ENCODE measurements at places on chromosomes 5 and 9. TPM values are rescaled to one million over a fixed set of nuclear protein-coding genes. Genes with fewer than 3 reads are reported as not detected.

SWI5 gene
- 25.0 TPM for total RNA-seq

FGF10 gene
- total RNA-seq = not detected

PRUNE2 gene
- total RNA-seq = under 0.01 TPM

NIM1K gene
- total RNA-seq = 0.07 TPM

MIER3 gene
- 21.6 TPM for total RNA-seq

BTNL3 gene
- not detected for total RNA-seq

KCNIP1 gene
- total RNA-seq = not detected

ADGRD2 gene
- 0.34 TPM for total RNA-seq

PCDHGA2 gene
- 1.00 TPM for total RNA-seq

FST gene
- 215 TPM for total RNA-seq

FBP1 gene
- total RNA-seq = under 0.01 TPM

TOR2A gene
- 7.3 TPM for total RNA-seq

SCGB3A2 gene
- total RNA-seq = not detected

SURF6 gene
- total RNA-seq = 9.2 TPM

NPR2 gene
- 15.9 TPM for total RNA-seq

SMIM27 gene
- 1.6 TPM for total RNA-seq

CAPSL gene
- not detected for total RNA-seq

LHFPL2 gene
- 59.8 TPM for total RNA-seq

CTNND2 gene
- total RNA-seq = not detected

GFPT2 gene
- under 0.01 TPM for total RNA-seq

BOD1 gene
- total RNA-seq = 121 TPM

GABRB2 gene
- total RNA-seq = not detected

FIBCD1 gene
- 0.14 TPM for total RNA-seq

PCDHB12 gene
- total RNA-seq = 0.28 TPM

SLC46A2 gene
- not detected for total RNA-seq

CSF2 gene
- total RNA-seq = 0.50 TPM

UBTD2 gene
- total RNA-seq = 30.2 TPM

TMEM141 gene
- total RNA-seq = 150 TPM

MPDZ gene
- 30.1 TPM for total RNA-seq

FAM200C gene
- total RNA-seq = 3.8 TPM

PCDHA10 gene
- 1.6 TPM for total RNA-seq

GABRA1 gene
- total RNA-seq = not detected

SPATA31C1 gene
- not detected for total RNA-seq

TNC gene
- total RNA-seq = 483 TPM

RLN1 gene
- total RNA-seq = 0.21 TPM

PROB1 gene
- total RNA-seq = 1.4 TPM

PAEP gene
- total RNA-seq = not detected

SYK gene
- total RNA-seq = 28.4 TPM

SLC27A6 gene
- 0.34 TPM for total RNA-seq

FOXD4L4 gene
- 0.34 TPM for total RNA-seq

KCNT1 gene
- not detected for total RNA-seq

SLC45A2 gene
- 0.14 TPM for total RNA-seq

PTPRD gene
- total RNA-seq = 3.2 TPM

GABBR2 gene
- under 0.01 TPM for total RNA-seq

FOXD4L6 gene
- total RNA-seq = under 0.01 TPM

PCDHGA11 gene
- 2.1 TPM for total RNA-seq

NADK2 gene
- 35.0 TPM for total RNA-seq

PRELID2 gene
- total RNA-seq = 8.9 TPM

ADAMTS6 gene
- total RNA-seq = 12.2 TPM

SLC36A3 gene
- not detected for total RNA-seq

FRRS1L gene
- total RNA-seq = not detected
